CD4-positive, alpha-beta T cell treated with Interleukin-10 for 1 hour (primary cell): ENCODE measurements at places on chromosomes 3 and 15.

DNA sequence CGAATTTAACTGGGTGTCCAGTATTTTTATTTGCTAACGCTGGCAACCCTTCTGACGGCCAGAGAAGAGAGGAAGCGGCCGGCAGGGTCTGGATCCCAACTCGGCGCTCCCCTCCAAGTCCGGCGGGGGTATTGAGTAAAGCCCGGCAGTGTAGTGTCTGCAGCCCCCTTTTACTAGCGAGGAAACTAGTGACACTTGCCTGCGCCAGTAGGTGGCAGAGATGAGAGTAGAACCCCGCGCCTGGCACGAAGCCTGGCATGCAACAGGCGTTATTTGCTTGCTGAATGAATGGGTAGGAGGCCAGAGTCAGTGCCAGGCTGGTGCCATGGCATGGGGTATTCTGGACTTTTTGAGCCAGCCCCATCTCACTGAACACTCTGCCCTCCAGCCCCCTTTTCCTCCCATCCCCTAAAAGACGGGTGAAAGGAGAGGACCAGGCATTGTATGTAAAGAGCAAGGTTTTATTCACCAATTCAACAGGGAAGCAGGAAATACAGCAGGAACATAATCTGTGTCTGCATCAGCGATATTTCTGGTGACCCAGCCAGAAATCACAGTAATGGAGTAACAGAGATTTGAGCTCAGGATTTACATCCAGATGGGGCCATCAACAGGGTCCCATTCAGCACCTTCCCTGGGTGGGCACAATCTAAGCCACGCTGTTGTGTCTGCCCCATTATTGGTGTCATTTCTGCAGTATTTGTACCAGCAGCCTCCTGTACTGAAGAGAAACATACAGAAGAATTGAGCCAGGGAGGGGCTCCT lies 788 bp upstream of the WDR73 start:
- DNase-seq = peak; percentile 82

- no peak for DNase-seq
Measured at GRCh38 chr3:16203671-16204629, 29.5 kb downstream of the GALNT15 start.

GRCh38 chr3:110956081-110956480 lies 115.5 kb upstream of the NECTIN3 start:
- DNase-seq = no peak

DNA sequence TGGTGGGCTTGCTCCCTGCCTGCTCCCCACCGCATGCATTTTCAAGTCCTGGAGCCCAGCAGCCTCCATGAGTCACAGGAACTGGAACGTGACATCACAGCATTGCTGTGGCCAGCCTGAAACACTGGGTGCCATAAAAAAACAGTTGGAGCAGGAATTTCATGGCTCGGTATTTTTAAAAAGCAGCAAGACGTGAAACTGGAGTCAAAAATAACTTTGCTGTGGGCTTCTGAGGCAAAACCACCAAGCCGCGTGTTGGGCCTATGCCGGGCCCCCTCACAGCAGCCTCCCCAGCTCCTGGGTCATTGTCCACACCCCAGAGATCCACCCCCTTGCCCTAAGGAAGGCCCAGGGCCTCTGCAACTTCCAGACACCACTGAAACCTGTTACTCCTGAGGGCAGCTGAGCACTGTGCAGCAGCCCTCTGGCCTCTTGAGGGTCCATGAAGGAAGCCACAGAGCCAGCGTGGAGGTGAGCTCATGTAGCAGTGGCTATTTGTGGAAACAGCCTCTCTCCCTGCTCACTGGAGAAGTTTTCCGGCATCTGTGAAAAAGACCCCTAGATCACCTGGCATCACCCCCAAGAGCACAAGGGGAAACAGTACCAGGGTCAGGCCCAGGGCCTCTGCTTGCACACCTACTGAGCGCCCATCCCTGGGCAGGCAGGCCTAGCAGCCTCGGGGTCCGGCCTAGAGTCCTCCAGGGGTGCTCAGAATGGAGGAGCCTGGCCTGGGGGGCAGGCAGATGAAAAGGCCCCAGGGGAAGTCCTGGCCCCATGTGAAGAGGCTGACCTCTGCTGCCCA lies 34.0 kb upstream of the DUSP7 start:
- no peak for DNase-seq

- no peak for DNase-seq
Measured at GRCh38 chr3:89002191-89002590, 105.2 kb upstream of the EPHA3 start.

- DNase-seq = no peak
Measured at GRCh38 chr3:112966633-112967032, 8.3 kb downstream of the CD200R1 start.

DNA sequence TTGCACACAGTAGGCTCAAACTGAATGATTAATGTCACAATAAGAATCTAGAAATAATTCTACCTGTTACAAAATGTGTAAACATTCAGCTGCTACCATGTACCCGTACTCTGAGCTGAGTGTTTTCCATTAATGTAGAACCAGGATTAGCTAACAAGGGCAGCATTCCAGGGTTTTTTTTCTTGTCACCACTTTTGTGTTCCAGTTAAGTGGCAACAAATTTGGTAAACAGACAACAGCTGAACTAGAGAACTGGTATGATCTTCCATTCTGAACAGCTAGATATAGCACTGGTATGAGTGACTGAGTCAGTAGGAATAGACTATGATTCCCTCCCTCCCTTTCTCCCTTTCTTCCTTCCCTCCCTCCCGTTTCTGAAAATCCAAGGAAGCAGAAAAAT lies 229.4 kb downstream of the CD47 start:
- DNase-seq = no peak

DNA sequence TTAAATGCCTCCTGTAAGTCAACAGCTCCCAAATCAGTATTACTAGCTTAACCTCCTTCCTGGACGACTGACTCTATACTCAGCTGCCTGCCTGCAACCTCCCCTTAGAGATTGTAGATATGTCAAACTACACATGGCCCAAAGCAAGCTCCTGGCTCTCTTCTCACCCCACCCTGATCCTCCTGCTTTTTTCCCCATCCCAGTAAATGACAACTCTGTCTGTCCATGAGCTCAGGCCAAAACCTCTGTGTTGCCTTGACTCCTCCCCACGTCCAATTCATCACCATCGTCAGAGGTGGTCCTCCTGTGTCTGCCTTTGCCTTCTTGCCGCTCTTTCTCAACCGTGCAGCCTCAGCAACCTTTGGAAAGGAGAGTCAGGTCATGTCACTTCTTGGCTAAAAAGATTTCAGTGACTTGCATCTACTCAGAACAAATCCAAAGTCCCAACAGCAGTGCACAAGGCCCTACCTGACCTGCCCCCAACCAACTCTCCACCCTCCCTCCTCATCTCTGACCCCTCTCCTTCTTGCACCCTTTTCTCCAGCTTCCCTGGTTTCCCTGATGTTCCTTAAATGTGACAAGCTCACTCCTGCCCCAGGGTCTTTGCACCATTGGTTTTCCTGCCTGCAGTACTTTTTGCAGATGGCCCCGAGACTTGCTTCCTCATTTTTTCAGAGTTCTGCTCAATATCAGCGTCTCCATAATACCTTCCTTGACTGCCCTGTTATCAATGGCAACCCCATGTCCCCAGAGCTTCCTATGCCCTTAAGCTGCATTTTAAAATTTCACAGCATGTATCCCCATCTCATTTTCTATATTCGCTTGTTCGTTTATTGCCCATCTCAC lies 52.8 kb downstream of the LSM3 start:
- no peak for DNase-seq

GRCh38 chr15:33209575-33210481 lies 15.3 kb upstream of the FMN1 start:
- no peak for DNase-seq

GRCh38 chr3:127590282-127590592 lies 296 bp downstream of the TPRA1 start:
- peak; percentile 34 for DNase-seq

- DNase-seq = no peak
Measured at GRCh38 chr15:82062479-82063454, 16.9 kb upstream of the MEX3B start.

DNA sequence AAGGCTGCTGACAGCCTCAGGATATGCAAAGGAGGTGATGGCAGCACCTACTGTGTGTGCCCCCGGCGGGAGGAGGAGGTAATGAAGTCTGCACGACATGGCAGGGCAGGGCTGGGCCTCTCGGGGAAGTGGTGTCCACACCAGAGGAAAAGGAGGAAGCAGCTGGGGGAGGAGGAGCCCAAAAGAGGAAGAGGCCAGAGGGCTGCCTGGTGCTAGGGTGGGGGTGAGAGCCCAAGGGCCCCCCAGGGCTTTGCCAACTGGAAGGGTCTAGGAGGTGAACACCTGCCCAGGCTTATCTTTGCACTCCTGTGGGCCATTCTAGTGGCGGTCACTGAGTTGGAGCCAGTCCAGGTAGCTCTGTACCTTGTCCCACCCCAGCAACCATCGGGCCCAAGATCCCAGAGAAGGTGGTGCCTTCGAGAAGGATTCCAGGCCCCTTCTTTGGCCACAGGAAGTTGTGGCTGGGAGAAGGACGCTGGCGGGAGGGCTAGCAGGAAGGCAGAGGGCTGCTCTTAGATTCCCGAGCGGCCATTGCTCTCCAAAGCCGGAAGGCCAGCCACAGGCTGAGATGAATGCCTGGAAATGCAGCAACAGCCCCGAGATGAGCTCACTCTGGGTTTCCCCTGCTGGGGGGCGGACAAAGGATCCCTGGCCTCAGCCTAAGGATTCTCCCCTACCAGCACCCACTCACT lies 7.0 kb downstream of the GNAI2 start:
- DNase-seq = peak; percentile 63

DNA sequence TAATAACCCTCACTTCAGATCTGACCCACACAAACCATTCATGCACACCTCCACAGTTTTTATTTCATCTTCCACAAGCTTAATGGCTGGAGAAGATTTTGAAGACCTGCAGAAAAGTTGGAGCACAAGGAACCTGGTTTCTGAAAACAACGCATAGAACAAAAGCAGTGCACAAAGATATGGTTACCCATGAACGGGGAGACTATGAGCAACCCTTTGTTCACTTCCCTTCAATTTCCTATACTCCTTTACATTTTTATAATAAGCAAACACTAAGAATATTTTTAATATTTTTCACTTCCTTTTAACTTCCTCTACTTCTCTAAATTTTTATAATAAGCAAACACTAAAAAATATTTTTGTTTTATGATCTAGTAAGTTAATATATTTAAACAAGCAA lies 103.5 kb upstream of the UBE2E2 start:
- DNase-seq = no peak

GRCh38 chr3:133999891-134000685 lies 29.6 kb downstream of the SLCO2A1 start:
- DNase-seq = no peak

DNA sequence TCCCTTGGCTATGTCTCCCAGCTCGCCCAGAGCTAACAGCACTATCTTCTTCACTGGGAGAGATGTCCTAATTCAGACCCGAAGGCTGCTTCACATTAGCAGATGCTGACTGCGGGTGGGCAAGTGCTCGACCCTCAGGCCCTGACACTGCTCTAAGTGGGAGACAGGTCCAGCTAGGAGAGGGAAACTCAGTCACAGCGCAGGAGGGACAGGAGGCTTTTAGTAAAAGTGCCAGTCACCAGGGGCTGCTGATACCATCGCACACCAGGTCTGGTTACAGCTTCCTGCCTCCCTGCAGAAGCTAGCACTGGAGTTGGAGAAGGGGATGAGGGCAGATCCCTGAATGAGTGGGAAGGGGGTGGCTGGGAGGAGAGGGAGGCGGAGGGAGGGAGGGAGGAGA lies 365.8 kb upstream of the RGMA start:
- no peak for DNase-seq

- DNase-seq = no peak
Measured at GRCh38 chr15:25179673-25180511, 225.1 kb downstream of the SNRPN start.

DNA sequence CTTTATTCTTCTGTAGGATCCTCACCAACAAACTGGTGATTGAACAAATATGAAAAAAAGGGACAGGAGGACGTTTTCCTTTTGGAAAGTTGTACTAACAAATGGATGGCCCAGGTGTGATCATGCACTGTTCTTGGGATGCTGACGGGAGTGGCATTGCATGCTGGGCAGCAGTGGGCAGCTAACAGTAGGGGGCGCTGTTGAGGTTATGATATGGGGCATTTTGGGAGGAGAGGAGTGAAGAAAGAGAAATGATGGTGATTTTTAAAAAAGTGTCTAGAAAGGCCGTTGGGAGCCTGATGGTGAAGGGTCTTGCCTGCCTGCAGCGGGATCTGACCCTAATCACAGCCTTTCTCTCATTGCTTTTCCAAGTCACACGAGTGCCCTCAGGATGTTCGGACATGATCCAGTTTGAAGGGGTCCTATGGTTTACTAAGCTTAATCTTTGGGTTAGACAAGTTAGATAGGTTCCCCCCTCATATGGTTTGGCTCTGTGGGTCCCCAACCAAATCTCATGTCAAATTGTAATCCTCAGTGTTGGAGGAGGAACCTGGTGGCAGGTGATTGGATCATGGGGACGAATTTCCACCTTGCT lies 46.2 kb upstream of the PRTG start:
- DNase-seq = peak; percentile 48

- no peak for DNase-seq
Measured at GRCh38 chr3:12932347-12932746, 91.0 kb upstream of the RPL32 start.
